ENCODE measurements at places on chromosomes 5 and 9.

DNA sequence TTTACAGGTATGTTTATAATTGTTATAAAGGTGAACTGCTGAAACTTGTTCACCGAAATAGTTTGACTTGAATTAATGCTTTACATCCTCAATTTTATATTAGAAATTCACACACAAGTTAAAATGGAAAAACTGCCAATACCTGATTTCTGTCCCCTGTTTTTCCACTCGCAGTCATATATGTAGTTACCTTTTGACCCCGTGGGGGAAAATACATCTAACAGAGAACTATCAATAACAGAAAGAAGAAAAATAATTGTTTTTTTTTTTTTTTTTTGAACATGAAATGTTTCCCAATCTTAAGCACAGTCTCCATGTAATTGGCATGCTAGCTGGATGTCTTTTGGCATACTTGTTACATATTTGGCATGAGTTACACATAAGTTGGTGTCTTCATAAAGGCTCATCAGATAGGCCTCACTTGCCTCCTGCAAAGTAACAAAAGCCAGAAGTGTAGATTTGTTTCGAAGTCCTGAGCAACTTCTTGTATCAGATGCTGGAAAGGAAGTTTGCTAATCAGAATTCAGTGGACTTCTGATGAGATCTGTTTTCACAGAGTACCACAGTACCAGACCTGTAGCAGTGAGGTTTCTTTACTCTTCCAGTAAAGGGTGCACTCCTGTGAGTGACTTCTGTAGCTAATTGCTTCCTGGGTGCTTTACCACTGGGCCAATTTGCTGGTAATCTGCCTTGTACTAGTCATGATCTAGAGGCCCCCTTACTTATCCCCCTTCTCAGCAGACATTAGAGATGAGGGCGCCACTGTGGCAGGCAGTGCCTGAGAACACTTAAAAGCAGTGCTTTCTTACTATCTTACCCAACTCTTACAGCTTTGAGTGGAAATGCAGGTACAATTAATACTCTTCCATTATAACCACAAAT, 36.2 kb upstream of the CXXC5 start:
- no peak for DNase-seq

DNA sequence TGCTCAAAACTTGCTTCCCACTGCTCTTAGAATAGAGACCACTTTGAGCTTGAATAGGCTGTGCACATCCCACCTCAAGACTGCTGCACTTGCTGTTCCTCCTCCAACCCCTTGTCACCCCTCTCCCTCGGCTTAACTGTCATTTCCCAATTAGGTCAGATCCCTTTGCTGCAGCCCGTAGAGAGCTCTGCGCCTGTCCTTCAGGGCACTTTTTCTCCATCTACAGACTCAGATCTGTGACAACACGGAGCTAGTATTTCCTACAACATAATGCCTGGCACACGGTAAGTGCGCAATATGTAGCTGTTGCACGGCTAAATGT, 485 bp upstream of the HABP4 start:
- DNase-seq: no peak

GRCh38 chr5:54905942-54906537, 79.4 kb downstream of the ESM1 start:
- DNase-seq: no peak

GRCh38 chr9:131391020-131391419, 2.9 kb upstream of the PRRC2B start:
- no peak for DNase-seq

GRCh38 chr5:128844354-128844923, 120.8 kb upstream of the SLC27A6 start:
- no peak for DNase-seq

DNA sequence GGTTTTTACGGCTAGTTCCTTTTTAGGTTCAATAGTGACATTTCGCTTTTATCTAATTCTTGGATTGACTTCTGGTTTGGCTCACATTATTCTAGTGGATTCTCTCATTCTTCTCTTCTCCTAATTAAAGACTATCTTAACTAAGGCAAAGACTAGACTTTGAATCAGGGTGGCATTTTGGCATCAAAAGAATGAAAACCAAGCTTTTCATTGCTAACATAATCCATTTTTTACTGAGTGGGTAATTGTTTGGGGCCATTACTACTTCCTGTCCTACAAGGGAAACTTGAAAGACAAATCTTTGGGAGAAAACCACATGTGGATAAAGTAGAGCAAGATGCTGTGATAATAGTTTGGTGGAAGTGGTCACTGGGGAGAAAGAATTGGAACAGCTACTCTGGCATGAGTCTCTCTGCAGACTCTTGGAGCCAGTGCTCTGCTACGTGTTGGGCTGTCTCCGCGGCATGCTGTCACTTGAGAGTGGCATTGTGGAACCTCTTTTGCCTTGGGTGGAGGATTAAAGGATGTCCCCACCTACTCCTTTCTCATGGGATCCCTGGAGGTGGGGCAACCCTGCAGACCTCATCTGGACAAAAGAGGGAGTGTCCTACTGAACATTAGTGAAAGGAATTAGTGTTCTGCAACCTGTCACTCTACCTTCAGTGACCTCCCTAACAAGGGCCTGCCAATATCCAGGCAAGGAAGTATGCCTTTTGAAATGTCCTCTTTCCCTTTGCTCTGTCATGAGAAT, 280.4 kb downstream of the PSAT1 start:
- no peak for DNase-seq

DNA sequence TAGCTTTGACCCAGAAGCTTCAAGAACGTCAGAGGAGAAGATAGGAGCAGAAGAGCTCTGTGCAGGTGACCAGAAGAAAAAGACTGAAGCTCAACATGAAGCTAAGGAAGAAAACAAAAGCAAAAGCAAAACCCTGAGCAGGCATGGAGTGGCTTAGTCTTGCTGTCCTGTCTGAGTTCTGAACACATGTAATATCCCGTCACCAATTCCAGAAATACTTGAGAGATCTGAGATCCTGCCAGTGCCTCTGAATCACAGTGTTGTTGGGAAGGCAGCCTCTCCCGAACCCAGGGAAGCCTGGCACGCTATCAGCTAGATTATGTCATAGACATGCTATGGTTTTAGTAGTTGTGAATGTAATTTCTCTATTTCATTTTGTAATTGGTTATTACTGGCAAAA, 235.7 kb downstream of the ICE1 start:
- no peak for DNase-seq

DNA sequence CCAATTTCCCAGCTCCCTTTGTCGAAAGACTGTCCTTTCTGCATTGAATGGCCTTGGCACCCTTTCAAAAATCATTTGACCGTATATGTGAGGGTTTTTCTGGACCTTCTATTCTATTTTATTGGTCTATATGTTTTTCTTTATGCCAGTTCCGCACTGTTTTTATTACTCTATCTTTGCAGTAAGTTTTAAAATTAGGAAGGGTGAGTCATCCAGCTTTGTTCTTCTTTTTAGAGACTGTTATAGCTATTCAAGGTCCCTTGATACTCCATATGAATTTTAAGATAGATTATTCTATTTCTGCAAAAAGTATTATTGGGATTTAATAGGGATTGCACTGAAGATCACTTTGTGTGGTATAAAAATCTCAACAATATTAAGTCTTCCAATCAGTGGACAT, 44.2 kb upstream of the STARD4 start:
- no peak for DNase-seq

Measured in activated gamma-delta T cell (primary cell).